ENCODE measurements at places on chromosomes 16 and 17.

- DNase-seq, result no peak
These were observed 88.2 kb upstream of the FA2H start for GRCh38 chr16:74862743-74863244.

DNA sequence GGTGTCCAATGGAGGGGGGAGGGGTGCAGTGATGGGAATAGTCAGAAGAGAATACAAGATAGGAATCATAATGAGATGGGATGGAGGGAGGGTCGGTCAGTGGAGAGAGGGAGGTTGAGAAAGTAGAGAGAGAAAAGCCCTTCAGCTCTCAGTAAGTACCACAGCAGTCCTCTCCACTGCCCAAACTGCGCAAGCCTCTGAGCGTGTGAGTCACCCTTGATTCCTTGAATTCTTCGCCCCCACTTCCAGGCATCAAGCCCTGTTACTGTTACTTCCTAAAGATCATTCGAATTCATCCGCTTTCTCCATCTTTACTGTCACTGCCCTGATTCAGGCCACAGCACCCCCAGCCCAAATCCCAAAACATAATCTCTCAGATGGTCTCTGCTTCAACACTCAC is 2.5 kb downstream of the GUCY2D start:
- no peak for DNase-seq

DNA sequence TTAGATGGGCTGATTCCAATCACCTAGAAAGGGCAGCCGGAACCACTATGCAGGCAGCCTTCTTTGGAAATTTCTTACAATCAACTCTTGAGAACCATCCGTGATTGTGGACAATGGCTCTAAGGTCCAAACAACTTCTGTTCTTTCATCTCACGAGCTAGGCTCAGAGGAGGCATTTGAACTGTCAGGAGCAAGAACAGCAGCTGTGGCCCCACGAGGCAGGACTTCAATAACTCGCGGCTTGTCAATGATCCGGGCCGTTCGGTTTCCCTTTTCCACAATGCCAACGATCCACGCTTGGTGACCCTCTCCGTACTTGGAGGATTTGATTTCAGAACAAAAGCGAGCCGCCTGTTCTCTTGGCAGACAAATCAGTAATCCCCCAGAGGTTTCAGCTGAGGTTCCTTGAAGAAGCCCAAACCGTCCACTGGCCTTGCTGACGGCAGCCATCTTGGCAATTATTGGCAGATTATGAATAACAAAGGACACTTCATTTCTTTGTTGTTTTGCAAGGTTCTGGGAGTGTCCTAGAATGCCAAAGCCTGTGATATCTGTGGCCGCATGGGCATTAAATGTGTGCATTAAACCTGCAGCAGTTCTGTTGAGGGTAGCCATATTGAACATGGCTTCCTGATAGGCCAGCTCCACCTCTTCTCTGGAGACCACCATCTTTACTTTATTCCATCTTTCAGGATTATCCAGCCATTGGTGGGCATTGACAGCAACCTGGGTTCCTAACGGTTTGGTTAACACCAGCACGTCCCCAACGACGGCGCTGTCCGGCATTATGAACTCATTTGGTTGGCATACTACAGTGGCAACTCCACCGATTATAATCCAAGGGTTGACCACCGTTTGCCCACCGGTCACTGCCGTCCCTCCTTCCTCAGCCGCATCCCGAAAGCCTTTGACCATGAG is 1.2 kb downstream of the SEPHS2 start:
- no peak for DNase-seq

DNA sequence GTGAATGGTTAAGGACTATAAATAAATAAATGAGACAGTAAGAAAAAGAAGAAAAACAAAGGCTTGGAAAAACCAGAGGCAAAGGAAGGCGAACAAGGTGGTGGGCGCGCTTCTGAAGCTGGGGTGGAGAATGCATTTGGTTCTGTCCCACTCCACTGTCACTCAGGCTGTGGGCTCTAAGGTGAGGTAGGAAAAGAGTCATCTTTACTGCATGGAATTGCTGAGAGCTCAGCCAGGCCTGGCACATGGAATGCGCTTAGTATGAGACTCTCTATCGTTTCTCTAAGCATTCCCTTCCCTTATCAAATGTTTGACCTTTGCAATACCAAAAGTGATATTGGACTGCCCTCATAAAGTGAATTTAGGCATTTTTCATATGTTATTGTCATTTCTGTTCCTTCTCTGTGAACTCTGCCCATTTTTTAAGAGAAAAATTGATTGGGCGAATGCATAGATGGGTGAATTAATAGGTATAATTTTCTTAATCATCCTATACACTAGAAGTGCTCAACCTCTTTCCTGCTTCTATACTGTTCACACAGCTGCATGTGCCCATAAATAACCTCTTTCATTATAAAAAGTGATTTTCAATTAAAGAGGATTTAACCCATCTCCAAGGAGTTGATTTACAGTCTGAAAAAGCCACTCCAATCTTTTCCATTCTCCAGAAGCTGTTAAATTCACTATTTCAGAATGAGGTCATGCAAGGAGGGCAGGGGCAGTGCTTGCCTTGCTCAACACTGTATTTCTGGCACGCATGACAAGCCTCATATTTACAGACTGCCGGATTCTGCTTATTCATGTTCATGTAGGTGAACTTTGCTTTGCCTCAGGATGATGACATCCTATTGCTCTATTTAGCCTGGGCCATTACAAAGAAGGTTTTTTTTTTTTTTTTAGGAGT is 87.7 kb downstream of the MYH10 start:
- no peak for DNase-seq

DNA sequence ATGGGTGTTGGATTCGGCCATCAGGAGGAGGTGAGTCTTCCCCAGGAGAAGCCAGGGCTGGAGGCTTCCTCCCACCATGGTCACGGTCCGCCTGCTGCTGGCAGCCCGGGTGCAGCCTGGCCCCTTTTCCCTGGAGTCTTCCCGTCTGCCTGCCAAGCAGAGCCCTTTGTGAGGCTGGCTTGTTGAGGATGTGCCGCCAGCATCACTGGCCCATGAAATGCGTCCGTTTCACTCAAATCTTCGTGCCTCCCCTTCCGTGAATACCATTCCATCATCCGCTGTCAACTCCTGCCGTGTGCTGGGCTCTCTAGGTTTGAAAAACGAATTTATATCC is 9.6 kb downstream of the VPS4A start:
- no peak for DNase-seq

GRCh38 chr17:49494399-49494985 is 601 bp upstream of the NGFR start:
- no peak for DNase-seq

GRCh38 chr17:37488009-37488604 is 1.6 kb upstream of the DUSP14 start:
- DNase-seq, result no peak

- no peak for DNase-seq
These were observed 4.2 kb downstream of the SRSF2 start for GRCh38 chr17:76732734-76733617.

GRCh38 chr16:89482150-89482816 is 8.1 kb downstream of the ANKRD11 start:
- DNase-seq, result no peak

DNA sequence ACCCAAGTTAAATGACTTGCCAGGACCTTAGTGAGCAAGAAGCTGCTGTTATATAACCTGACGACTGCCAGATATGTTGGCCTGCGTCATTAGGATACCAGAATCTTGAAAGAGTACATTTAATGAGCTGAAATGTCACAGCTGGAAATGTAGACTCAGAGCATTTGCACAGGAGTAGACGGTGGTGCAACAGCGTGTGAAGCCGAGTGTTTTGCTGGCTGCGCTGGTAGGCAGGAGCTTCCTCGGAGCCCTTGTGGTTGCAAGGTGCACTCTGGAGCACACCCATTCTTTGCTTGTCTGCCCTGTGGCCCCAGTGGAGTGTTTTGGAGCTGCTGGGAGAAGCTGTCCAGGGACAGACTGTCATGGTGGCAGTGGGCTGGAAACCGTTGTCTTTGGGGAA is 79.3 kb downstream of the BANP start:
- no peak for DNase-seq

DNA sequence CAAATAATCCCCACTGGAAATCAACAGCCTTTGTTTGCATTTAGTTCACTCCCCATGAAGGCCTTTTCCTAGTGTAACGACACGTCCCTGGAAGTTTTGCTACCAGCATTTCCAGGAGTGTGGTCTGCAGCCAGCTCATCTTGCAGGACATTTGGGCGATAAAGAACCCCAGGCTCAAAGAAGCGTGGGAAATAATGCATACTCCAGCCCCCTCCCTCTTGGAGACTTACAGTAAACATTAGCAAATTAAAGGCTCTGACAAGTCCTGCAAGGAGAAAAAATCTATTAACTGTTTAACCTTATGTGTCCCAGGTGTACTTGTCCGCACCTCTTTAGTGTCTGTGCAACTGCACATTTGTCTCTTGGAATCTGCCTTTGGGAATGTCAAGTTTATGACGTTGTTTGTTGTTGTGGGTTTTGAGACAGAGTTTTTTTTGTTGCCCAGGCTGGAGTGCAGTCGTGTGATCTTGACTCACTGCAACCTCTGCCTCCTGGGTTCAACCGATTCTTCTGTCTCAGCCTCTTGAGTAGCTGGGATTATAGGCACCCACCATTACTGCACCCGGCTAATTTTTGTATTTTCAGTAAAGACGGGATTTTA is 131.1 kb downstream of the ABCC1 start:
- no peak for DNase-seq

DNA sequence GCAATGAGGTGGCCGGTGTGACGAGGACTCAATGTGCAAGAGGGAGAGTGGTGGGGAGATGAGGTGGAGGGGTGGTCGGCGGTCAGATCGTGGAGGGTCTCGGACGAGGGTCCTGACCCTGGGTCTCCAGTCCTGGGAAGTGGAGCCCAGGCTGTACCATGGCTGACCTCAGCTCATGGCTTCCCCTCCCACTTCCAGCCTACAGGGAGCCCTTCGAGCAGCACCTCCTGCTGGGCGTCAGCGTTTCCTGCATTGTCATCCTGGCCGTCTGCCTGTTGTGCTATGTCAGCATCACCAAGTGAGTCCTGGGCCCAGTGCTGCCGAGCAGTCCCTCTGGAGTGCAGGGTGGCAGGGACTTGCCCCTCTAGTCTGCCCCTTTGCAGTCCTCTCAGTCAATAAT is 41.8 kb downstream of the IL4R start:
- no peak for DNase-seq

DNA sequence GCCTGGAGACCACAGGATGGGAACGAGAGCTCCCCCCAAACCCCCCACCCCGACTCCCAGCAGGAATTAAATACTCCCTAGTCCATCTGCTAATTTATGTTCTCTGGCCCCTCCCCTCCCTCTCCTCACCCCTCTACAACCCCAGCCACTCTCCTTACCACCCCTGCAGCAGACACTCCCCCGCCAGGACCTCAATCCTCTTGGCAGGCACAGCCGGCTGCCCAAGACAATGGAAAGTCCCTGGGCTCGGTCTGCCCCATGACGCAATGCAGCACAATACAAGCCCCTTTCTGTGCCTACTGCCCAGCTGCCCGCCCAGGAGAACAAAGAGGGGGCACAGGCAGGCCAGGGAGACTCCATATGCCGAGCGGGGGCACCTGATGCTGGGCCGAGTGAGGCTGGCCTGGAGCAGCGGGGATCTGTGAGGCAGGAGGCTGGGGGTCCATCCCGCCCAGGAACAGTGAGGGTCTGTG is 30.3 kb upstream of the CDC42EP4 start:
- peak; percentile 25 for DNase-seq

DNA sequence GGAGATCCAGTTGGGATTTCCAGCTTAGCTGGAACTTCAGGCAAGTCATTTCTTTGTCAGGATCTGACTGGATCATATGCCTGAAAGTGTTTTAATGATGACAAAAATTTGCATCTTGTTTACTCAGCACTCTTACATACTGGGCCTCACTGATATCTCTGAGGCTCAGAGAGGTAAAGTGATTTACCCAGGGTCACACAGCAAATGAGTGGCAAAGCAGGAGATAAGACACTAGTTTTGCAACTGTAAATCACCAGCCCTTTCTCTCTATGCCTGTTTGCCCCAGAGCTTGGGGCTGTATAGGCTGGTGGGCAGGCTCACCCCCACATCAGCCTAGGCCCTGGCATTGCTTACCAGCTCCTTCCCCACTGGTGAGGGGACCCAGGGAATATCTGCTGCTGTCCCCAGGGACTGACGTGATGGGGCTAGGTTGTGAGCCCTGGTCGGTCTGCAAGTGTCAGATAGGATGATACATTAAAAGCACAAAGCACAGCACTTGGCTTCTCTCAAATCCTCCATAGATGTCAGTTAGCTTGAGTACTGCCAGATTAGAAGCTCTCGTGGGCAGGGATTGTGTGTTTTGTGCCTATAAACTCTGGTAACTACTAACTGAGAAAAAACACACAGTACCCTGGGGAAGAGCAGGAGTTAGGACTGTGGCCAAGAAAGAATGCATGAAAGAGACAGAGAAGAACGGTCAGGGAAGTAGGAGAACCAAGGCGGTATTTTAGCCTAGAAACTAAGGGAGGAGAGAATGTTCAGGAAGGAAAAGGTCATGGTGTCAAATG is 165.4 kb downstream of the COPRS start:
- DNase-seq, result no peak

DNA sequence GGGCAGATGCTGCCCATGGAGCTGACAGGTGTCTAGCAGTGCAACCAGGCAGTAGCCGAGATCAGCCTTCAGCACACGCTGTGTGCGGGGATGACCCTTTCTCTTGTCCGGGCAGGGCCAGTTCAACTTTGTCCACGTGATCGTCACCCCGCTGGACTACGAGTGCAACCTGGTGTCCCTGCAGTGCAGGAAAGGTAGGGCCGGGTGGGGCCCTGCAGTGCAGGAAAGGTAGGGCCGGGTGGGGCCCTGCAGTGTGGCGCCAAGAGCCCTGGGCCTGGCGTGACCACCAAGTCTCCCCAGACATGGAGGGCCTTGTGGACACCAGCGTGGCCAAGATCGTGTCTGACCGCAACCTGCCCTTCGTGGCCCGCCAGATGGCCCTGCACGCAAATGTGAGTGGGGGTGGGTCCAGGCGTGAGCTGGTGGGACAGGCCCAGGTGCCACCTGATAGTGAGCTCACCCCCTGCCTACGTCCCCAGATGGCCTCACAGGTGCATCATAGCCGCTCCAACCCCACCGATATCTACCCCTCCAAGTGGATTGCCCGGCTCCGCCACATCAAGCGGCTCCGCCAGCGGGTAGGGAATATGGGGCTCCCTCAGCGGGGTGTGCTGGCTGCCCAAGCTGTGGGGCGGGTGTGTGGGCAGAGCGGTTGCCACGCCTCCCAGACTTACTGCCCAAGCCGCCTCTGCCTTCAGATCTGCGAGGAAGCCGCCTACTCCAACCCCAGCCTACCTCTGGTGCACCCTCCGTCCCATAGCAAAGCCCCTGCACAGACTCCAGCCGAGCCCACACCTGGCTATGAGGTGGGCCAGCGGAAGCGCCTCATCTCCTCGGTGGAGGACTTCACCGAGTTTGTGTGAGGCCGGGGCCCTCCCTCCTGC is 40.2 kb downstream of the TSC2 start:
- DNase-seq, result no peak
